ENCODE measurements at places on chromosomes 13 and 19. TPM values are rescaled to one million over a fixed set of nuclear protein-coding genes. Genes with fewer than 3 reads are reported as not detected.

The PTPRH gene
- 0.36 TPM for polyA plus RNA-seq

The ACER1 gene
- polyA plus RNA-seq, result not detected

The ARRDC5 gene
- 0.21 TPM for polyA plus RNA-seq

The WDR88 gene
- 0.50 TPM for polyA plus RNA-seq

The CAPNS1 gene
- polyA plus RNA-seq, result 557 TPM

The SUCLA2 gene
- 74.4 TPM for polyA plus RNA-seq

The LGALS4 gene
- polyA plus RNA-seq, result 0.46 TPM

Measured in muscle of back (tissue), 13 donors.